ENCODE measurements at places on chromosomes 11 and 22.

GRCh38 chr11:131460931-131461330 lies 90.5 kb downstream of the NTM start:
- no peak for DNase-seq

DNA sequence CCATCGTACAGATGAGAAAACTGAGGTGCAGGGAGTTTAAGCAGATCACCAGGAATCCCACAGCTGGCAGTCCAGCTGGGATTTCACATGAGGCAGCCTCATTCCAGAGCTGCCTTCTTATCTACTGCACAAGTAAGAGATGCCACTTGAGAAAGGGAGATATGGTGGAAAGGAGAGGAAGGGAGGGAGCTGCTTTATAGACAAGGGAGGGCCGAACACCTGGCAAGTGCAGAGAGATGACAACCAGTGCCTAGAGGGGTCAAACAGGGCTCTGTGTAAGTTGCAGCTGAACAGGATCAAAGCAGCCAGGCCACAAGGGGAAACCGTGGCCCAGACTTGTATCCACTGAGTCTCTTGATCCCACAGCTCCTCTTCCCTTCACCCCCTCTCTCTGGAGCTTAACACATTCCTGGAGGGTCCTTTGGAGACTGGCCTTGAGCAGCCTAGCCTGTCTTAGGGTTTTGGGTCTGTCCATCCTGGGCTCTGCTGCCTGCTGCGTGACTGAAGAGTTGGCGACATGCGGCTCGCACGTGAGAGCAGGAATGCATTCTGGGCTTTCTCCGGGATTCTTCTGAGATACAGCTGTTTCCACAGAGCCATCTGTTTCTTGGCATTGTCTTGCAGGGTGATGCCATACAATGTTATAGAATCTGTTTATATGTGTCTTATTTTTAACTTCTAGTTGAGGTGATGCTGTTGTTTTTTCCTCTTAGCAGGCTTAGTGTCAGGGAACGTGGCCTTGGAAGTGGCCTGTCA lies 268.5 kb upstream of the SYN3 start:
- DNase-seq: no peak

DNA sequence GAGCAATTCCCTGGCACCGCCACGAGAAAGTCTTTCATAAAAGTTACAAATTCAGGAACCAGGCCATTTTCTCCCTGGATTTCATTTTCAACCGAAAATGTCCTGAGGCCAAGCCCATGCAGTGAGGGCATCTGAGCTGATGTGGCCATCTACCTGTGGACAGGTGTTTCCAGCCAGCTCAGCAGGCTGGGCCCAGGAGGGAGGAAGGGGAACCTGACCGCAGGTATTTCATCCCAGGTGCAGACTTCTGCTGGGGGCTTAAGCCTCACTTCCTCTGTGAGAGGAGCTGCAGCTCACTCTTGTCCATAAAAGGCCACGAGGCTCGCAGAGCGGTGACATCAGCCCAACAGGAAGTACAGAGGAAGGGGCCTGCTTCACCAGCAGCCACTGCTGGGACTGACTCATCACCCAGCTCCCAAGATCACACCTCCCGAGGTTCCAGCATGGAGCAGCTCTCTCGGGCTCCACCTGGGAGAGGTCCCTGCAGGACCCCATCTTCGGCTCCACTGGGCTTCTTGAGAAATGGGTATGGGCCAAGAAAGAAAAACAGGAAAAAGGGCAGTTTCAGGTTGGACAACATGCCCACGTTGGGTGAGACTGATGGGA lies 56.4 kb downstream of the MYH9 start:
- peak; percentile 93 for DNase-seq

- no peak for DNase-seq
These were observed at the start of gene CLCF1 for GRCh38 chr11:67372993-67373647. CLCF1 (minus strand) TSS chr11:67373598; CDS start chr11:67373539, 59 bp downstream.

DNA sequence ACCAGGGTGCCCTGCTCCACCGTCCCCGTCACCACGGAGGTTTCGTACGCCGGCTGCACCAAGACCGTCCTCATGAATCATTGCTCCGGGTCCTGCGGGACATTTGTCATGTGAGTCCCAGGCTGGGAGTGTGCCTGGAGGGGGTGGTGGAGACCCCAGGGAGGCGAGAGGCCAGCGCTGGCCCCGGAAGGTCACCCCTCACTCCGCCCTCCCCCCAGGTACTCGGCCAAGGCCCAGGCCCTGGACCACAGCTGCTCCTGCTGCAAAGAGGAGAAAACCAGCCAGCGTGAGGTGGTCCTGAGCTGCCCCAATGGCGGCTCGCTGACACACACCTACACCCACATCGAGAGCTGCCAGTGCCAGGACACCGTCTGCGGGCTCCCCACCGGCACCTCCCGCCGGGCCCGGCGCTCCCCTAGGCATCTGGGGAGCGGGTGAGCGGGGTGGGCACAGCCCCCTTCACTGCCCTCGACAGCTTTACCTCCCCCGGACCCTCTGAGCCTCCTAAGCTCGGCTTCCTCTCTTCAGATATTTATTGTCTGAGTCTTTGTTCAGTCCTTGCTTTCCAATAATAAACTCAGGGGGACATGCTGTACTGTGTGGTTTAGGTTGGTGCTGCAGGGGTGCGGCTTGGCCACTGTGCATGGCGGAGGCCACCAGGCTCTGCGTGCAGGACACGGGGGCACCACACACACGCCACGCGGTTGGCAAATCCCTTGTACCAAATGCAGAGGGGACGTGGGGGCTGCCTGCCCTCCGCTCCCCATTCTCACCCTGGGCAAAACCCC lies 35.4 kb downstream of the MUC2 start:
- DNase-seq: no peak

DNA sequence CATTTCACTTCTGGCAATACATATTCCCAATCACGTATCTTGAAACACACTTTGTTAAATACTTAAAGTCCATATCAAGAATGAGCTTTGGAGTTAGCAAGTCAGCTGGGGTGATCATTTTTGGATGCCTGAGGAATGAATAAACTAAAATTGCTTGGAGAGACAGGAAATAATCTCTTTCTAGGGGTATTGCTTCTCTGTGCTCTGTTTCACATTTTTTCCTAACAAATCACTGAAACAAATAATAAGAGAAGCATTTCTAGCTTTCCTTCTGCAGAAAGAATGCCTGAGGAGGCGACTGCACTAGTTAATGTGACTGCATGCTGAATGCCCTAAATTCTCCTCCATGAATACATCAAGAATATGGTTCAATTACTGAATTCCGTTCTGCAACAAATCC lies 541.4 kb upstream of the CCDC90B start:
- DNase-seq: no peak

DNA sequence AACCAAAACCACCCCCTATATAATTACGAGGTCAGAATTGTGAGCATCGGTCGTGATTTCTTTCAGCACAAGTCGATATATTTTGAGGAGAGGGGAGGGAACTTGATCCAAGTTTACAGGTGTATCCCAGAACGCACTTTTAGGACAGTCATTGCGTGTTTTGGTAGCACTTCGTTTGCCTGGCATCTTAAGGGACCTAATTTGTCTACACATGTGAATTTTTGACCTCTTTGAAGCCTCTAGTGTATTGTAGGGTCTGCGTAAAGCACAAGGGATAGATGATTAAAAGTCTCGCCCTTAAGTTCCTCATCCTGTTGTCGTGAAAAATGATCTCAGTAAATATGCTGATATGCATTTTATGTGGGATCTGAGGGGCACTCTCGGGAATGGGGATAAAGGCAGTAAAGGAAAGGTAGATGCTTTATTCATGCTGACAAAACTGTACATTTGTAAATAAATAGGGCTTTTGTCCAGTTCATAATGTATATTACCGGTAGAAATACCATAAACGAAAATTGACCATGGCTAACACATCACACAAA lies 632 bp upstream of the CCDC34 start:
- DNase-seq: no peak

- DNase-seq: no peak
These were observed 1698.3 kb upstream of the RAG2 start for GRCh38 chr11:38296211-38296776.

GRCh38 chr11:41053894-41054293 lies 405.6 kb downstream of the LRRC4C start:
- no peak for DNase-seq

- DNase-seq: no peak
These were observed 4.7 kb downstream of the C11orf87 start for GRCh38 chr11:109426442-109427240.

DNA sequence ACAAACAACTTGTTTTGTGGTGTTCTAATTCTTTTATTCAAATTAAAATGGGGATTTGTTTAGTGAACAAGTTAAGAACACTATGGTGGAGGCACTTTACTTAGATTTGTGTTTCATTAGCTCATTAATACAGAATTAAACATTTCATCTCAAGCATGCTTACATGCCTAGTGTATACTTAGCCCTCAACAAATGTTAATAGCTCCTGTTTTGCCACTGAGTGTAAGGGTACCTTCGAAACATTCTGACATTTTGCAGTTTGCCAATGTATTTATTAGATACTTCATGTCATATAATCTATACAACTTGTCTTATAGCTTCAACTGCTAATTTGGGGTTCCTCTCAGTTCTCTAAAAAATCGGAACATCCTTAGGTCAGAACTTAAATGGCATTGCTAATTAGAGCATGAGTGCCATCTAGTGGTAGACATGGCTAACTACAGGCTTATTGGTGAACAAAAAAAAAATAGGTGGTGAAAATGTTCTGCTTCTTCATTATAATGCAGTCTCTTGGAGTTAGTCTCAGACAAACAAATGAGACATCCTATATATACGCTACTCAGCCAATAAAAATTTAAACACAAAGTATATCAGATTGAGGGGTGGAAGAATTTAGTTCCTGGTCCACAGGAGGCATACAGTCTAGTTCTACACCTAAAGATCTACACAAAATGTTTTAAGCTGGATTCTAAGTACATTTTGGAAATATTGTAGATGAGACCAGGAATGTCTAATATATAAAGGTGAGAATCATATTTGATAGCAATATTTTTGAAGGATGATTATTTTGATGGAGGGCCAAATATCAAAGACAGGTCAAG lies 4.9 kb upstream of the CNTN5 start:
- DNase-seq: peak; percentile 7

GRCh38 chr11:70735976-70736375 lies 337.6 kb downstream of the CTTN start:
- no peak for DNase-seq

GRCh38 chr11:613369-613968 lies 2.3 kb downstream of the IRF7 start:
- no peak for DNase-seq

- peak; percentile 9 for DNase-seq
These were observed 802.3 kb downstream of the CNTN5 start for GRCh38 chr11:99822846-99823565.

- no peak for DNase-seq
These were observed at the start of gene POU2F3 for GRCh38 chr11:120239713-120240640. POU2F3 (plus strand) TSS chr11:120240140; CDS start chr11:120240344, 204 bp downstream.

DNA sequence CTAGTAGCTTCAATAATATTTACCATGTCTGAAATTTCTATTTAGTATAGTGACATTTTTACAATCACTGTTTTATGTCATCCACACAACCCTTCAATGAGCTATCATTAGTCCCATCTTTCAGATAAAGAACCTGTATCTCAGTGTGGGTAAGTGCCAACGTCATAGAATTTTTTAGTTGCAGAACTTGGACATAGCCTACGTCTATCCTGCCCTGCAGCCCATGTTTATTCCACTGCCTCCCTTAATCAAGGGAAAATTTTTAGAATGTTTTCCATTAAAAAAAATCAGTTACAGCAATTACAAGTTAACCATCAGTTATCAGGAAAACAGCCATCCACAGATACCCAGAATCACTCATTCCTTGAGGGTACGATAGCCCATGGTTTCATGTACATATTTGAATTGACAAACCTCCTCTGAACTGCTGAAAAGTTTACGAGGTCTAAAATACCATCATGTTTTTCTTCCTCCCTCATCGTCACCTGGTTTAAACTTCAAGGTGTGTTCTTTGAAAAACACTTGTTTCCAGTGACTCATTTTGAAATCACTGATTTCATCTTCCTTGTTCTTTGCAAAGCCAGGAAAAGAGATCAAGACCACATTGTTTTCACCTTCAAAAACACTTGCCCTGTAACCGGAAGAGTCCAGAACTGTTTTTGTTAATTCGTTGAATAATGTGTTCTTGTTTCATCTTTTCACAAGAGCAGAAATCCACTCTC lies 100.9 kb downstream of the FAM76B start:
- DNase-seq: no peak

GRCh38 chr11:2570211-2570811 lies 125.5 kb downstream of the KCNQ1 start:
- no peak for DNase-seq

DNA sequence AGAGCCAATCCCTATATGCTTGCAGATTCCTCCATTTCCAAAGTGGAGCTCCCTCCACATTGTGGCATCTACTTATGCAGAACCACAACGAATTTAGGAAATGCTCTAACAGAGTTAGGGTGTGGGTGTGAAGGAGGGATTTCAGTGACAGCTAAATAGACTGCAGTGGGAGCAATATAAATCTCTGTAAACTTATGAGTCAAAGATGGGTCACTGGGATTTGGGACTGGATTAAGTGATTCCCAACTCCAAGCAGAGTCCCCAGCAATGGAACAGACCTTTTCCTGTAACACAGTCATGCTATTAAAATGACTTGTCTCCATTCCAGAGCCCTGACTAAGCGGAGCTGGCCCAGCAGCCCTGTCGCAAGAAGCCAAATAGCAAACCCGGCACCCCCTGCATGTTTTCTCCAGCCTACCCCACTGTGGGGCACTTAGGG lies 36.6 kb downstream of the RPL27A start:
- DNase-seq: peak; percentile 99

- DNase-seq: no peak
These were observed 108.3 kb downstream of the TIMP3 start for GRCh38 chr22:32909581-32910428.

DNA sequence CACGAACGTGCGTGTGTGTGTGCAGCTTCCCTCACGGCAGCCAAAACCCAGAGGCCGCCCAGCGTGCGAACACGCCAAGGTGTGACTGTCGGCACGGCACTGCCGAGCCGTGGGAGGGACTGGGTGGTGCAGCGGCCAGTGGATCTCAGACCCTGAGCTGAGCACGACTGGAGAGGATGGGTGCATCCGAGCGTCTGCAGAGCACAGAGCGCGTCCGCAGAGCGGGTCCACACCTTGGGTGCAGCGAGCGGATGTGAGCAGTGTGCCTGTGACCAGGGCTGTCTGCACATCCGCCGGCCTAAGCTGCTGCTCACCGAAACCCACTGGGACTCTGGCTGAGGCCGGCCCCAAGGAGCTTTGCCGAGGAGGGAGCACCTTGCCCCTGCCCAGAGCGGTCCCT lies 22.7 kb downstream of the PTDSS2 start:
- no peak for DNase-seq

DNA sequence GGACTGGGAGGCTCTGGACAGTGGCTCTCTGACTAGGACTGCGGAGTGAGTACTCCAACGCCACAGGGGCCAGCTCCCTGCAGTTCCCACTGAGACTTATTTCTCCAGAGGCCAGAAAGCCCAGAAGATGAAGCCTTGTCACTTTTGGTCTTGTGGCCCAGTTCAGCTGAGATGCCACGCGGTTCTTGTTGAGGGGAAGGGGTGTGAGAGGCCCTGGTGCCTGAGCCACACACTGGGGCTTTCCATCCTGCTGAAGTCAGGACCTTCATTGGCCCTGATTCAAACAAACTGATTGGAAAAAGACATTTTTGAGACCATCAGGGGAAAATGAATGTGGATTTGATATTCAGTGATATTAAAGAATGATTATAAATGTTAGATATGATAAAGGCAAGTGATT lies 73.6 kb downstream of the UBASH3B start:
- no peak for DNase-seq

- no peak for DNase-seq
These were observed 125.1 kb downstream of the BCR start for GRCh38 chr22:23305321-23305910.

Data from HS-27A (cell line).